Placental epithelial cell (primary cell): ENCODE measurements at places on chromosomes 3 and 15. TPM values are rescaled to one million over a fixed set of nuclear protein-coding genes. Genes with fewer than 3 reads are reported as not detected.

Gene KIF23
- total RNA-seq: 12.2 and 24.0 TPM in 2 replicates

Gene LRRC34
- 2.4 and 3.1 TPM in 2 replicates for total RNA-seq

Gene GATM
- total RNA-seq: 0.54 and 0.79 TPM in 2 replicates

Gene PLCH1
- total RNA-seq: not detected in 2 replicates

Gene KCNH8
- total RNA-seq: not detected in 2 replicates

Gene STAC
- 0.11 and 0.79 TPM in 2 replicates for total RNA-seq

Gene HDAC11
- total RNA-seq: 8.5 and 11.0 TPM in 2 replicates

Gene BOC
- total RNA-seq: 5.2 and 15.7 TPM in 2 replicates

Gene DZIP1L
- total RNA-seq: 27.7 and 38.9 TPM in 2 replicates
